Left renal pelvis (tissue), 4 donors: ENCODE measurements at places on chromosomes 3 and 15. TPM values are rescaled to one million over a fixed set of nuclear protein-coding genes. Genes with fewer than 3 reads are reported as not detected.

DNA sequence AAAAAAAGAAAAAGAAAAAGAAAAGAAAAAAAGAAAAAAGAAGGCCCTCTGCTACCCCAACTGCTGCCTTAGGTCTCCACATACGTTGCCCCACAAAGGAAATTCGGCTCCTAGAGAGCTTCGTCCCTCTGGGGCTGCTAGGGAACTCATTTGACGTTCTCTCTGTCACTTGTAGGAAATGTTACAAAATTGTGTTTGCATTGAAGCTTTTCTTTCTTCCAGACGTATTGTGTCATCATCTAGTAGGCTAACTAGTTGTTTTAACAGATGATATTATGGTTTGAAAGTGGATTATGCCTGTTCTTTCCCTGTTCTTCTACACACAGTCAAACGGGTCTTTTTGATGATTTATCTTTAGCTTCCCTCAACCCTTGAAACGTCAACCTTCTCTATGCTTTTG is 125.3 kb downstream of the BDH1 start:
- no peak for DNase-seq

STARD9 gene
- 18.7 TPM for polyA plus RNA-seq

DNA sequence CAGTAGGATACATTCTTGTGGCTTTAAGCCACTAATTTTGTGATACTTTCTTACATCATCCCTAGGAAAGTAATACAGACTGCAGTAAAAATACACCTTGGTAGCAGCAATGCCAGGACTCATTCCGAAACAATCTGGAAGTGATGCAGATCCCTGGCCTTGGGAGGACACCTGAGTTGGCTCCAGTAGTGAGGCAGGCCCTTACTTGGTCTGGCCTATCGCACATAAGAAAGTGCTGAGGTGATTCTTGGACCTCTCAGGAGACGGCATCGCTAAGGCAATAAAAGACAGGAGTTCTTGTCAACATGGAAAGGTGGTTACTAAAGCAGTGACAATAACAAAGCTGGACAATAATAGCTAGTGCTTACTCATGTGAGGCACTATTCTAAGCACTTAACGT is 126.5 kb downstream of the SUCNR1 start:
- DNase-seq = no peak

- no peak for DNase-seq
These were observed 255.6 kb upstream of the LMCD1 start for GRCh38 chr3:8246070-8246469.

DNA sequence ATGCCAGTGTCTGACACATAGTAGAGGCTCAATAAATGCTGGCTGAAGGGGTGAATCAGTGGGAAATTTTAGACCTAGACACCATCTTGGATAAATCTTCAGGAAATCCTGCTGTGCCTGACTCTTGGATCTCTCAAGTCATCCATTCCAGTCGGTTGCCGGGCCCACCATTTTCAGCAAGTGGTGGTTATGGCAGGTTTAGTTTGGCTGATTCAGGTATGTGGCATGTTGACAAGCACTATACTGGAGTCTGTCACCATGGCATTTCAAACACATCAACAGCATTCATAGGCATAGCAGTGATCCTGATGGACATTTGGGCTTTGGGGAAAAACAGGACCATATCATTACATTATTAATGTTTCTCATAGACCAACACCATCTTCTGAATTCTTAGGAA is 25.7 kb upstream of the APH1B start:
- no peak for DNase-seq
